ENCODE measurements at places on chromosomes 12 and 14.

GRCh38 chr12:28390206-28390605 lies 199.9 kb downstream of the CCDC91 start:
- no peak for DNase-seq

DNA sequence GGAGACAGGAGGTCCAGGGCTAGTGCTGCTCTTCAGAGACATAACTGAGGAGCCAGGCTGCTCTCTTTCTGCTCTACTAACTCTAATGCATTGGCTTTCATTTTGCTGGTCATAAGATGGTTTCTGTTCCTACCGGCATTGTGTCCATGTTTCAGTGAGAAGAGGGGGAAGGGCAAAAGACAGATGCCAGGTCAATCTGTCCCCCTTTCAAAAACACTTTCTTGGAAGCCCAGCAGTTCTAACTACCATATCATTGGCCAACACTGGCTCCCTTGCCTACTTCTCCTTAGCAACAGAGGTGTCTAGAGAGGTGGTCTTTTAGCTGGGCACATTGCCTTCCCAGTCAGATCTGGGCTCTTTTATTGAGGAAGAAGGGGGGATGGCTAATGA lies 63.9 kb downstream of the TGFB3 start:
- no peak for DNase-seq

GRCh38 chr14:94171208-94171607 lies 2.9 kb upstream of the PPP4R4 start:
- DNase-seq = no peak

GRCh38 chr14:70971560-70971959 lies 64.3 kb downstream of the PCNX1 start:
- no peak for DNase-seq

- DNase-seq = no peak
Measured at GRCh38 chr14:87869619-87870583, 123.1 kb downstream of the GALC start.

DNA sequence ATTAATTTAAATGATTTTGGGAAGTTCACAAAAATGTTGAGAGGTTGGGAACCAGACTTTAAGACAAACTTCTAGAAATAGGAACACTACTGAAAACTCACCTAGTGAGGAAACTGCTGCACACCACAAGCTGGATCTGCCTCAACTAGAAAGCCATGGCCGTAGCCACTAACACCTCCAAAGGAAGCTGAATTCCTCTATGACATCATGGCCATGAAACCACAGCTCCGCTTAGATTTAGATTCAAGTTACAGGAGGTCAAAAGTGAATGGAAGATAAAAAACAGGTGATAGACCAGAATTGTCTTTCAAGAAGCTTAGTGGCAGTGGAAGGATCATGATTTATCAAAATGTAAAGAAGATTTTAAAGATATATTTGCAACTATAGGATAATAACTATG lies 208.8 kb upstream of the ALG10 start:
- DNase-seq = no peak

DNA sequence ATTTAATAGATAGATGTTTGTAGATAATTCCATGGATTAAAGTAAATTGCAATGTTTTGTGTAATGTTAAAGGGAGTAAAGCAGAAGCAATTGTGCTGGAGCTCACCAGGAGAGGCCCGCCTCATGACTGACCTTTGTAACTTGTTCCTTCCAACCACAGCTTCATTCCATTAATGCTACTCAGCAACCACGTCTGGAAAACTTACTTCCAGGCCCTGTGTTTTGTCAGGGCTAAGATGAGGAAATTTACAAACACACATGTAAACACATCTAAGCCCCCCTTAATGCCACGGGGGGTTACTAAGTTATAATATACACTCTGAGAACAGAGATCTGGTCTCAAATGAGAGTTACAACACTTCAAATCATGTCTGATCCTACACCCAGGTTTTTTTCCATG lies 12.4 kb downstream of the LUM start:
- DNase-seq = no peak

DNA sequence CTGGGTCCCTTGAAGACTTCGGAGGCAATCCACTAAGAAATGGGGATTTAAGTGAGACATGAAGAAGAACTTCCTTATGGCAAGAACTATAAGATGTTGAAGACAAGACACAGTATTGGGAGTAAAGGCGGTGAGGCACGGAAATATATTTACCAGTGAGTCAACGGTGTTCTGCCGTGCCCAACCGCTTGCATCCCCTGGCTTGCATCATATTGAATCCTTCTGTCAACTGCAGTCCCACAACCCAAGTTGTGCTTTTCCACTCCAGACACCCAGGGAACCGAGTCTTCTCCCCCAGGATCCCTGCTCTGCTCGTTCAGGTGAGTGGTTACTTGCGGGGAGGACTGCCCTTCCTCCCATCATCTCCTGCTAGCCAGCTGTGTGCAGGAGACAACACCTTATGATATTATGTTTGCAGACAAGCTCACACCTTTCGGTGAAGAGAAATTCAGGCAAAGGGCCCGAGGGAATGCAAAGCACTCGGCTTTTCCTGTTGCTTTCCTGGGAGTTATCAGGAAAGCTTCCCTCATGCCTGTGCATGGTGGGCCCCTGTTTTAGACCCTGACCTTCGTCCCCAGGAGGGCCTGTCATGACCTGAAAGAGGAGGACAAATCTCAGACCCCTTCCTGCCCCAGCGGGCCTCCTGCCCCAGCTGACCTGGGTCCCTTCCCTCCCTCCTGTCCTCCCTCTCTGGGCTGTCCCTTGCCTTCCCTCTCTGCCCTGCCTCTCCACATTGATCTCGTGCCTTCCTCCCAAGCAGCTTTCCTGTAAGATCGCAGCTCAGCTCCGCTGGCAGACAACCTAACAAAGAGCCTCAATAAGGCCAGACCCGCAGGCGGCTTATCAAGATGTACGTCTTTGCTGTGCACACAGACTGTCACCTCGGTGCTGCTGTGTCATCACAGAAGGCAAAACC lies 4.3 kb upstream of the LRTM2 start:
- no peak for DNase-seq

- DNase-seq = no peak
Measured at GRCh38 chr14:98855926-98856715, 415.9 kb downstream of the BCL11B start.

- DNase-seq = no peak
Measured at GRCh38 chr12:32450768-32451167, 51.4 kb downstream of the FGD4 start.

DNA sequence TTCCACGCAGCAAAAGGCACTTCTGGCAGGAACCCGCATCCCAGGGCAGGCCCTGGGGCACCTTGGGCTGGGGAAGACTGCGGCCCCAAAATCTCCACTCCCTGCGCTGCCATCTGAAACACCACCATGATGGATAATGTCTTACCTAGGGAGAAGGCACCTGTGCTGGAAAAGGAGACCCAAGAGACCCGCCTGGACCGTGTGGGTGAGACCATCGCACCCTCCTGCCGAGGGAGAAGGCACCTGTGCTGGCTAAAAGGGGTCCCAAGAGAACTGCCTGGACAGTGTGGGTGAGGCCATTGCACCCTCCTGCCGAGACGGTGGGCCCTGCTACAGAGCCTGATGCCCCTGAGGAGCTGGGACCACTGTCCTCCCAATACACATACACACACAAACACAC lies 24.8 kb upstream of the INF2 start:
- no peak for DNase-seq

- DNase-seq = no peak
Measured at GRCh38 chr14:100584056-100585031, 2.9 kb downstream of the BEGAIN start.

GRCh38 chr14:80215081-80215480 lies 3.8 kb upstream of the DIO2 start:
- no peak for DNase-seq

DNA sequence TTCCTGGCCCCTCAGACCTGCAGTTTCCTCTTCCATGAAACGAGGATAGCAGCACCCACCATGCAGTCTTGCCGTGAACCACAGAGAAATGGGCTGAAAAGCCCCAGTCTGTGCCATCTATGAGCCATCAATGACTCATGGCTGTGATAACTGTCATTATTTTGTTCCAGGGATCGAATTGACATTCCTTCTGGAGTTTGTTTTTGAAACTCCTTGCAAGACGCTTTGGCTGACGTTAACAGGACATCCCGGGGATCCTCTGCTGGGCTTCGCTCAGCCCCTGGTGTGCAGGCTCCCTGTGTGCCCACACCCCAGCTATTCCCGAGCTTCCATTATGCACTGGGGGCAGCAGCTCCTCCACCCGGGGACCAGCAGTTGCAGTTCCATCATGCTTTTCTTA lies 33.8 kb downstream of the MMAB start:
- DNase-seq = no peak

DNA sequence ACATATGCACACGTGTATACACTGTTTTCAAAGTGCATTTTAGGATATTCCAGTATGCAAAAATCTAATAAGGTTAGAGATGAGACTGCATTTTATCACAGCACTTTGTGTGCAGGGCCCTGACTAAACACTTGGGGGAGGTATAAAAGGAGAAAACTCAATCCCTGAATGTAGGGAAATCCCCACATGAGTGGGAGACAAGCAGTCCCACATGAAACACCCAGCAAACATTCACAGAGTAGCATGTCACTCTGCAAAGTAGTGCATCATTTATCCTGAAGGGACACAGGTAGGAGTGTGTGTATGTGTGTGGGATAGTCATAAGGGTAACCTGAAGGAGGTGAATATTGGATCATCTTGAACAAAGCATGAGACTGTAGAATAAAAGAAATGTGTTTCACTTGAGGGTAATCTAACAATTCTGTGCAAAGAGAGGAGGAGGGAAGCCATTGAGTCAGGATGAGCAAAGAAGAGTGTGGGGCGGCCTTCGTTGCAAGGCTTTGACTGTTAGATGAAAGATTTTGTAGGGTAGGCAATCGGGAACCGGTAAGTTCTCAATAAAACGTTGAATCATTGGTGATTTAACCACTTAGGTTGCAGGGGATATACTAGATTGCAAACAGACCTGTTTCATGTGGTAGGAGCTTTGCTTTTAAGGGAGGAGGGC lies 2.9 kb downstream of the PRPF40B start:
- peak; percentile 50 for DNase-seq

DNA sequence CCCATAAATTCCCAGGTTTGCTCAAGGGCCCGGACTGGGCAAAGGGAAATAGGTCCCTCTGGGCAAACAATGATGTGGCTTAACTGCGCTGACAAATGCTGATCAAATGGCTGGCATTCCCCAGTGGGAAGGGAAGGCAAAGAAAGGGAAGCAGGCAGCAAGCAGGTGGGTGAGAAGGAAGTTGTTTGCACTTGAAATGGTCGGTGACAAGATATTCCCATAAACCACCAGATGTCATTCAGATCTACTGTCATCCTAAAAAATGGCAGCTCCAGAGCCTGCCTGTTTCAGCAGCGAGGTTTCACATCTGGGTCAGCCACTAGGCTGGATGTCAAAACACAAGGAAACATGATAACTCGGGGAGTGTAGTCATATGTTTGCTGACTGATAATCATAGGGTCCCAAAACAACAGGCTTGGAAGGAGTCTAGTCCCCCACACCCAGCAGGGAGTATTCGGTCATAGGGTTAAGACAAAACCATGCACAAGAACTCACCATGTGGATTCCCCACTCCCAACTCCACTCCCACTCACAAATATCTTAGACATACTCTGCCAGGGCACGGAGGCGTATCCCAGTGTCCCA lies 37.9 kb upstream of the MDM1 start:
- DNase-seq = no peak

- DNase-seq = no peak
Measured at GRCh38 chr14:104680806-104681688, 8.4 kb upstream of the INF2 start.

DNA sequence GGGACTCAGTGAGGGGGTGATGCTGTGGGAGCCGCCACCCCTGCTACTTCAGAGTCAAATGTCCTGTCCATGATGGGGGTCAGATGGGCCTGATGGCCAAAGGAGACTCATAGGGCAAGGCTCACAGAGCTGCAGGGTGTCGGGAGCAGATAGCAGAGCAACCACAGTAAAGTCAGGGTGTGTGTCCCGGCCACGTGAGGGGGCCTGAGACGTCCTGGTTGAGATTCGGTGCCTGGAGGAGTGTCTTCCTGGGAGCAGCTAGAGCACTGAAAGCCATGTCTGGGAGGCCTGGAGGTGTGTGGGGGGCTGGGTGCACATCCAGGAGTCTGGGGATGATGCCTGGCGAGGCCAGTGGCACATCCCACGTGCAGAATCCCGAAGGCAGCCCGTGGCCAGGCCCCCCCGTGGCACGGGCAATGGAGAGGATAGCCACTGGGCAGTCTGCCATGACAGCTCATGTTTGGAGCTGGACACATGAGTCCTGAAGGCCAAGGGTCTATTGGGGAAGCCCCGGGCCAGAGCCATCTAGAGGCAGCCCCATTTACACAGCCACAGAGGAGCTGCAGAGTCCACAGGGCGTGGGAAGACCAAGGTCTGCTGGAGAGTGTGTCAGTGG lies 308.0 kb upstream of the SFSWAP start:
- no peak for DNase-seq

DNA sequence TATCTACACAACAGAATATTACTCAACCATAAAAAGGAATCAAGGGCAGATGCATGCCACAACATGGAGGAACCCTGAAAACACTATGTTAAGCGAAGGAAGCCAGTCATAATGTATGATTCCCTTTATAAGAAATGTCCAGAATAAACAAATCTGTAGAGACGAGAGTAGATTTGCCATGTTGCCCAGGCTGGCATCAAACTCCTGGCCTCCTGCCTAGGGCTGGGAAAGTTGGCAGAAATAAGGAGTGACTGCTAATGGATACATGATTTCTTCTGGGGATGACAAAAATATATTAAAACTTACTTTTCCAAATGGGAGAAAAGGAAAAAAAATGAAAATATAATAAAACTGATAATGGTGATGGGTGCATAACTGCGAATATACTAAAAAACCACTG lies 10.9 kb downstream of the CLIP1 start:
- DNase-seq = no peak

DNA sequence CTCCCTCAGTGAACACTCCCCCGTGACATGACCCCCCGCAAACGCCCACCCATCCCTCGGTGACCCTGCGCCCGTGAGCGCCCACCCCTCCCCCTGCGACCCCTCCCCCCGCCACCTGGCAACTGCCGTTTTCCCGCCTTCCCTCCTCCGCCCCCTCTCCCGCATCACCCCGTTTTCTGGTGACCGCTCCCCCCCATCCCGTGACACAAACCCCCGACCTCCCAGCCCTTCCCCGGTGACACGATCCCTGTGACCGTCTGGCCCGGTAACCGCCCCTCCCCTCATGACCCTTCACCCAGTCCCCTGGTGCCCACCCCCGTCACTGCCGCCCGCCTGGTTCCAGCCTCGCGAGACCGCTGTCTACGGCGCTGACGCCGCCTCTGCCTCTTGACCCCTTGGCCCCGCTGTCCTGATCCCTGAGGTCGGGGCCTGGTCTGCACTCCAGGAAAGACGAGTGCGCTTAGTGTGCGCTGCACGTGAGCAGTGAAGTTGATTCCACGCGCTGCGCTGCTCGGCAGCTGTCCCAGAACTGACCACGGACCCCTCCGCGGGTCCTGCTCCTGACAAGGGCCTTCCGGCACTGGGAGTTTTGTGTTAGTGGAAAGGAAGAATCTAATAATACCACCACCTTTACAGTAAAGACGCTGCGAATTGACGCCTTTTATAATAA lies 59.4 kb downstream of the DDX51 start:
- DNase-seq = peak; percentile 70

GRCh38 chr14:55386037-55386808 lies 25.4 kb downstream of the ATG14 start:
- DNase-seq = peak; percentile 27

- no peak for DNase-seq
Measured at GRCh38 chr12:12178559-12178958, 88.3 kb downstream of the LRP6 start.

- DNase-seq = no peak
Measured at GRCh38 chr14:34362641-34363251, 99.3 kb downstream of the SPTSSA start.

GRCh38 chr14:39434401-39434800 lies 2.2 kb upstream of the FBXO33 start:
- DNase-seq = no peak
